Activated CD4-positive, CD25-positive, alpha-beta regulatory T cell (primary cell): ENCODE measurements at places on chromosomes 6 and 20.

DNA sequence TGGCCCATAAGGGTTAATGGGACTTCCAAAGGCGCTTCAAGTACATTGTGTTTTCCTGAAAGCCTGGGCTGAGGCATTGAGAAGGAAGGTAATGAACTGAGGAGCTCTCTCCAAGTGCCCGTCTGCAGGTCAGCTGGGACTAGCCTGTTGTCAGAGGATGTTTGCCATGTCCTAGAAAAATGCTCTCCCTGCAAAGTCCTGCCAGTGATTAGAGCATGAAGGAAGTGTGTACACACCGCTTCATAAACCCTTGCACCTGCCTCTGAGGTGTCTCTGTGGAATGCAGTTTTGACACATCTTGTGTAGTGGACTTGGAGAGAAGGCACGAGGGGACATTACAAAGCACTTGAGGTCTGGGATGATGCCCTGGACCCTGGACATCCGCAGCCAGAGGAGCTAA, 506.7 kb downstream of the KIF16B start:
- DNase-seq: no peak

DNA sequence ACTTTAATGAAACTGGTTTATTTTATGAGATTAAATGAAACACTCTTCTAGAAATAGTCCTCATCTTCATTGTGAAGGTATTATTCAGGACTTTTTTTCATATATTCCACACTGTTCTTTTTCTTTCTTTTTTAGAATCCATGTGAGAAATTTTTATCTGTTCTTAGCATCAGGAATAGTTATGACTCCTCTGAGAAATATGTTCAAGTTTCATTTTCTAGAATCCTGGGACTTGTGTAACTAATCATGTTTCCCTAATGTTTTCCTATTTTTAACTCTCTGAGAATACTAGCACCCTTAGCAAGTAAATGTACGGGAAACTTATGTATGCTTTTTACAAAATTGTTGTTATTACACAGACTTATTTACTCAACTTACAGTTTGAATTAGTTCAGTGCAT, 407.8 kb downstream of the CBLN4 start:
- no peak for DNase-seq

DNA sequence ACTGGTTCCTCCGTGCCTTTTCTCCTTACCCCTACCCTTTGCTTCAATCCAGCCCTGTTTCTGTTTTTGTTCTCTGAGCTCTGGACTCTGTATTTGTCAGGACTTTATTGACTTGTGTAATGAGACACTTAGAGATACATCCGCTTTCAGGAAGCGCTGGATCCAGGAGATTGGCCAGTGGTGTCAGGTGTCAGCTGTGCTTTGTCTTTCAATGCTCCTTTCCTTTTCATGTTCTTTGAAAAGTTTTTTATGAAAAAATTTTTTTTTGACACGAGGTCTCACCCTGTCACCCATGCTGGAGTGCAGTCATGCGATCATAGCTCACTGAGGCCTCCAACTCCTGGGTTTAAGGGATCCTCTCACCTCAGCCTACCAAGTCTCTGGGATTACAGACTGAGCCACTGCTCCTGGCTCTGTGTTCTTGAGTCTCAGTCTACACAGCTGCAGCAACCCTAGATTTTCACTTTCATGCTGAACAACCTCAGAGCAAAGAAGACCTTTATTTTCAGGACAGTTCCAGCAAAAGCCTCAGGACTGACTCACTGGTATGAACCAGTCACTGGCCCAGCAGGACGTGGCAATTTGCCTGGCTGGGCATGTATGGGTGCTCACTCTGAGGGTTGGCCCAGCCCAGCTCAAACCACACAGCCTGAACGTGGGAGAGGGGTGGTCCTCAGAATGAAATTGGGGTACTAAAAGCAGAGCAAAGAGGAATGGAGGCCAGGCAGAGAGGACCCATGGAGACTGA, 108.5 kb downstream of the DHX35 start:
- DNase-seq: no peak

GRCh38 chr6:501891-502601, 110.5 kb downstream of the IRF4 start:
- DNase-seq: peak; percentile 22

GRCh38 chr20:49276161-49276960, 1.5 kb downstream of the ZNFX1 start:
- DNase-seq: no peak

DNA sequence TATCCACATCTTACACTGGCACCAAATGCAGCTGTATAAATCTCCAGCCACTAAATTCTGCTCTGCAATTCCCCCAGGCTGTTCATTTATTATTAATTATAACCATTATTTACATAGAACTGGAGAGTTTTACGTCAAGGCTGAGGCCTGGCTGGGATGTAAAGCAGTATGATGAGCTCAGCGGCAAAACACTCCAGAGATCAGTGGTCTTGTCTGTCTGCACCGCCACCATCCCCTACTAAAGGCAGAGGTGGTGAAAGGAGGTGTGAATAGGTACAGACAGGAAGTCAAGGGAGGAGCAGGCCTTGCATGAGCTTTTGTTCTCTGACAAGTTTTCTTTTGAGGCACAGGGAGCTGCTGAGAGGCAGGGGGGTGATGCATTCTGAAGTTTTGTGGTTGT, 159.9 kb upstream of the PCSK2 start:
- DNase-seq: no peak

GRCh38 chr20:4710106-4710475, 11.6 kb upstream of the PRND start:
- no peak for DNase-seq

DNA sequence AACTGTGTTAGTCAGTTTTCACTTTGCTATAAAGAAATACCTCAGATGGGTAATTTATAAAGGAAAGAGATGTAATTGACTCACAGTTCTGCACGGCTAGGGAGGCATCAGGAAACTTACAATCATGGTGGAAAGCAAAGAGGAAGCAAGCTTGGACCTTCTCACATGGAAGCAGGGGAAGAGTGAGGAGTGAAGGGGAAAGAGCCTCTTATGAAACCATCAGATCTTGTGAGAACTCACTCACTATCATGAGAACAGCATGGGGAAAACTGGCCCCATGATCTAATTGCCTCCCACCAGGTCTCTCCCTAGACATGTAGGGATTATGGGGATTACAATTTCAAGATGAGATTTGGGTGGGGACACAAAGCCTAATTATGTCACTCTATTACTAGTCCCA, 41.3 kb upstream of the PLAGL1 start:
- no peak for DNase-seq

- no peak for DNase-seq
Observed at GRCh38 chr6:41343641-41344187, 8.3 kb downstream of the NCR2 start.
